ENCODE measurements at places on chromosomes 3 and 15.

DNA sequence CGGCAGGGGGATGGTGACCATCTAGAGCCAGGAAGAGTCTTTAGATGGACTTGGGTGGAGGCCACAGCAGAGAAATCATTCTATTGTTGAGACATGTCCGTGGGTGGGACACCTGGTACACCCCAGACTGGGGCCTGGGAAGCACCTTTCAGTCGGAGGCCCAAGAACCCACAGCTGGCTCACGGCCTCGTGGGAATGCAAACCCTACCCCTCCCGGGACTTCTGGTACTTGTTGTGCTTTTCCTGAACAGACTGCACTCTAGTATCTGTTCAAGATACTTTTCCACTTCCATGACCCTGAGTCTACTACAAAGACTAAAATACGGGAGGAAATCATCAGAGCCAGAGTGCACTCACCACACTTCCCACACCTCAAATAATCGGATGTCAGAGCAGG, 60.7 kb downstream of the BDH1 start:
- no peak for DNase-seq

- no peak for DNase-seq
Observed at GRCh38 chr15:82851306-82851850, 42.0 kb downstream of the WHAMM start.

DNA sequence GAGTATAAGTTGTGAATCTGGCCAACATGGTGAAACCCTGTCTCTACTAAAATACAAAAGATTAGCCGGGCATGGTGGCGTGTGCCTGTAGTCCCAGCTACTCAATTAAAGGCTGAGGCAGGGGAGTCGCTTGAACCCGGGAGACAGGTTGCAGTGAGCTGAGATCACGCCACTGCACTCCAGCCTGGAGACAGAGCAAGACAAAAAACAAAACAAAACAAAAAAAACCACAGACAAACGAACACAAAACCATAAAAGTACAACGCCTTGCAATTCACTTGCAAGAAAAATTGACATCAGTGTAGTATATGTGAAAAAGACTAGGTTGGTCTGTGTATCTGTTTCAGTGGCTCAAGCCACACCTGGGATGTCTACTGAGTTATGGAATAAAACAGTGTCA, 29.9 kb upstream of the CCDC80 start:
- no peak for DNase-seq

DNA sequence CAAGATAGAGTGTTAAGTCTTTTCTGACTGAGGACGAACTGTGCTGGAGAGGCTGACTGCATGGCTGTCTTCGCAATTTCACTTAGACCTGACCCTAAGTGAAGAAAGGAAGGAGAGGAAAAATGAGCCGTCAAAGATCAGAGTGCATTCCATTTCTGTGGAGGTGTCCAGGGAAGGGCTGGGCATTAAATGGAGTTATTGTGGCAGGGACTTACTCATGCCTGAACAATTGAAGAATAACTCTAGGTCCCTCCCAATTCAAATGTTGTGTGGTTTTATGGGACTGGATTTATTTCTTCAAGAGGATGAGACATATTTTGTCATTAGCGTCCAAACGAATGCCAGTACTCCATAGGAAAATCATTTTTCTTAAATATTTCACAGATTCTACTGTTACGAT, 187.3 kb upstream of the CFAP20DC start:
- no peak for DNase-seq

DNA sequence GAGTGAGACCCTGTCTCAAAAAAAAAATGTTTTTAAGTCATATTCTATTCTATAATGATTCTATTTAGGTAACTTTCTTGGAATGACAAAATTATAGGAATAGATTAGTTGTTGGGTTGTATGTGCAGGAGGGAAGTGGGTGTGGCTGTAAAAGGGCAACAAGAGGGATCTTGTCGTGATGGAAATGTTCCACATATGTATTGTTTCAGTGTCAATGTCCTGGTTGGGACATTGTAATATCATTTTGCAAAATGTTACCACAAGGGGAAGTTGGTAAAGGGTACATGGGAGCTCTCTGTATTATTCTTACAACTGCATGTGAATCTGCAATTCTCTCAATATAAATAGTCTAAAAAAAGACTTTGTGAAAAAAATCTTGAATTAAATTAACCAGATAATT, 14.3 kb upstream of the ABHD5 start:
- no peak for DNase-seq

GRCh38 chr3:134039161-134039862, 9.6 kb upstream of the SLCO2A1 start:
- DNase-seq: no peak

DNA sequence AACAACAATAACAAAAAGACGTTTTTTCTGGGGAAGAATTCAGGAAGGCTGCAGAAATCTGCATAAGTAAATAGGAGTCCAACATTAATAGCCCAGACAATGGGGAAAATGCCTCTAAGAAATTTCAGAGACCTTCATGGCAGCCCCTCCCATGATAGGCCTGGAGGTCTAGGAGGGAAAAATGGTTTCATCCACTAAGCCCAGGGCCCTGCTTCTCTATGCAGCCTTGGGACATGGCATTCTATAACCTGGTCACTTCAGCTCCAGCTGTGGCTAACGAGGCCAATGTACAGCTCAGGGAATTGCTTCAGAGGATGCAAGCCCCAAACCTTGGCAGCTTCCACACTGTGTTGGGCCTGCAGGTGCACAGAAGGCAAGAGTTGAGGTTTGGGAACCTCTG, 125.6 kb upstream of the GMNC start:
- DNase-seq: no peak

DNA sequence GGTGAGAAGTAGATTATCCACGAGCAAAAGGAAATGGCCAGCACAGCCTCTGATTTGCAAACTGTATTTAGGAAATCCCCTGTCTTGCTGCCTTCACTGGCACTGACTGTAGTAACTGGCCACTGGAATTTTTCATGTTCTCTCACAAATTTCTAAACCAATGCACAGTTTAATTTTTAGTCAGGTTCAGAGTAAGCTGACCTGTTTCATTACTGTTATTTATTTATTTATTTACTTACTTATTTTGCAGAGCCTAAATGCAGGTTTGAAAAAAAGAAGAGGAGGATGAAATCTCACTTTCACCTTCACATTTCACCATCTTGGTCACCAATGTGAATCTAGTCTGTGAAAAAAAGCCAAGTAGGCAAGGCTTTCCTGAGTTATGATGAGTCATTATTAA, 291.0 kb downstream of the PLOD2 start:
- no peak for DNase-seq

DNA sequence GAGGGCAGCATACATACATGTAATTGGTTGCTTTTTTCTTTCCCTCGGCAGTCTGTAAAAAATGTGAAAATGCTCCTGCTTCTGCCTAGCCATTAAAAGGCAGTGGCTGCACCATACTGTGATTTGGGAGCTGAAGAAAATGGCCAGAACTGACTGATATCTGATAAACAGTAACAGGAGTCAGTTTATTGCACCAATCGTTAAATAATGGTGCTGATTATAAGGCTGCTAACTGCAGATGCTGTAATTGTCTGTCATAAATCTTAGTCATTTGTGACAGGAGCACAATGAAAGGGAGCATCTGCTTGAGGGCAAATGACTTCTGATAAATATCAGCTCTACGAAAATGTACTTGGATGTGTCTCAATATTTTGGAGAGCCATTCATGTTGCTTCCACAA, 263.1 kb upstream of the DNAJC19 start:
- no peak for DNase-seq

DNA sequence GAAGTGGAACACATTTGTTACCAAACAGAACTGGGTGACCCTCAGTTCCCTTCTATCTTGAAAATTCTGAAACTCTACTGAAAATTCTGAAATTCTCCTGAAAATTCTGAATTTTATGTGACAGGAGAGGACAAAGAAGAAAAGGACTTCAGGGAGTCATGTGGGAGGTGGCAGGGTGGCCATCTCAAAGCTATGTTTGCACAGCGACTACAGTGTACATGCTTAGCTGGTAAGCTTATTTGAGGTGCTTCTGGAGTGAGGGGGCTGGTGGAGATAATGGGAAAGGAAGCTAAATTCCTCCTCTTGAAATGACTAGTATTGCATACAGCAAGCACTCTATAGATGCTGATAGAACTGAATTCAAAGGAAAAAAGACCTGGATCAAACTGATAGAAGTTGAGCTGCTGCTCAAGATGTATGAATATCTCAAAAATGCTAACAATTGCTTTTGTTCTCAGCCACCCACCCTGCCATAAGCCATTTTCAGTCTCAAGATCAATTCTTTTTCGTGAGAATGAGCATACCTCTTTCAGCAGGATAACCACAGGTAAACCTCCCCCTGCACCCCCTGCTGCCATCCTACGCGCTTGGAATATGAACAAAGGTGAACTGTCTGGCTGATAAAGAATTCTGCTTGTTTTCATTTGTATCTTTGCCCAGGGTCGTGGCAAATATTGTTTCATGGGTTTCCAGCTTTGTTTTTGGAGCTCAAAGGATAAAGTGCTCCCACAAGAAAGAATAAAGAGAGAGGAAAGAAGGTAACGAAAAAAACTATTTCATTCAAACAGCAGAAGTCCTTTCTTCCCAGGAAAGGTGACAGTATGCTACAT, 16.6 kb upstream of the ARHGEF3 start:
- DNase-seq: no peak

- DNase-seq: no peak
Observed at GRCh38 chr3:193848547-193848946, 255.5 kb downstream of the OPA1 start.

DNA sequence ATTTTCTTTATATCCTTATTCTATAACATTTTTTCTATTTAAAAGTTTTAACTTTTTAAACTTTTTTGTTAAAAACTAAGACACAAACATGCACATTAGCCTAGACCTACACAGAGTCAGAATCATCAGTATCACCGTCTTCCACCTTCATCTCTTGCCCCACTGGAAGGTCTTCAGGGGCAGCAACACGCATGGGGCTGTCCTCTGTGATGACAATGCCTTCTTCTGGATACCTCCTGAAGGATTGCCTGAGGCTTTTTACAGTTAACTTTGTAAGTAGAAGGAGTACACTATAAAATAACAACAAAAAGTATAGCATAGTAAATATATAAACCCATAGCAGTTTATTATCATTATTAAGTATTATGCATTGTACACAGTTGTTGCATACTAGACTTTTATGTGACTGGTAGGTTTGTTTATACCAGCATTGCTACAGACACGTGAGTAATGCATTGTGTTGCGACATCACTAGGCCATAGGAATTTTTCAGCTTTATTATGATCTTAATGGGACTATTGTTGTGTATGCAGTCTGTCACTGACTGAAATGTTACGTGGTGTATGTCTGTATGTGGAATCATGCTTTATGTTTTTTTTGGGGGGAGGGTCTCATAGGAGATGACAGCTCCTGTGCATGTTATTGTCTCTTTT, 18.2 kb downstream of the ATP1B3 start:
- no peak for DNase-seq

DNA sequence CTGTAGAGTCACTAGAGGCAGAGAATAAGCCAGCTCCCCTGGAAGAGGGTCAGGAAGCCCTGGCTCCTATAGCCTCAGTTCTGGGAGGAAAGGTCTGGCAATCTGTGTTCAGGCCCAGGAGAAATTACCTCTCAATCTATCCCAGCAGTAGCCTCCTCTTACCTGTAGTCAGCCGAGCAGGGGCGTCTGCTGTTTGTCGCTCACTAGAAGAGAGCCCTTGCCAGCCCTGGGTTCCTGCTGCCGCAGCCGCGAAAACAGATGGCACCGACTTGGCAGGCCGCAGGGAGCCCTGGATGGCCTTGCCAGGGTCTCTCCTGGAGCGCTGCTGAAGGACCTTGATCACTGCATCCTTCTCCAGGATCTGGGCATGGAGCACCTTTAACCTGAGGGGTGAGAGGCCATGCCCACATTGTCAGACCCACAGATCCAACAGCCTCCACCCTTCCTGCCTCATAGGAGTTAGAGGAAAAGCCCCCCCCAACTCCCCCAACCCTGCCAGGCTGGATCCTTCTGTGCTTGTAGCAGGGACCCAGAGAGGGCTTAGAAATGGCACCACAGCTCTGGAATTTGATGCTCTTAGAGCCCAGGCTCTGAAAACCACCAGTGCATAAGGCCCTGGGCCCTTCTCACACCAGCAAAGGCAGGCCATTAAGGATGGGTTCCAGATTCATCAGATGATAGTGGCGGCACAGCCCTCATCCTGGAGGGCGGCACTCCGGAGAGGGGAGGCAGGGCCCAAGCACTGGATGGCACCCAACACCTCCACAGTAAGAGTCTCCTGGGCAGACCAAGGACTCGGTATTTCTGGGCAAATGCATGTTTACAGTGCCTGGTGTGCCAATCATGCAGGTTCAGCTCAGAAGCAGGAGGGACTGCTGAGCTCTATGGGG, 14.9 kb downstream of the AMOTL2 start:
- no peak for DNase-seq

DNA sequence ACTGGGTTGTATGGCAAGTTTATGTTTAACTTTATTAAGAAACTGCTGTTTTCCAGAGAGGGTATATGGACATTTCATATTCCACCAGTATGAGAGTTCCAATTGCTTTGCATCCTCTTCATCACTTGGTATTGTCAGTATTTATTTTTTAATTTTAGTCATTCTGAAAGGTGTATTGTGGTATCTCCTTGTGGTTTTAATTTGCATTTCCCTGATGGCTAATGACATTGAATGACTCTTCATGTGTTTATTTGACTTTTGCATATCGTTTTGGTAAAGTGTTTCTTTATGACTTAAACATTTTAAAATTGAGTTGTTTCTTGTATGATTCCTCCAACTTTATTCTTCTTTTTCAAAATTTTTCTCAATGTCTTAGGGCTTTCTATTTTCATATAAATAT, 44.4 kb downstream of the IL1RAP start:
- DNase-seq: no peak
